ENCODE measurements at places on chromosomes 16 and 17. TPM values are rescaled to one million over a fixed set of nuclear protein-coding genes. Genes with fewer than 3 reads are reported as not detected.

GRCh38 chr17:73654241-73654640, 10.0 kb upstream of the SDK2 start:
- H3K27ac ChIP-seq, result no peak overlapping the region
- DNase-seq, result no peak

DNA sequence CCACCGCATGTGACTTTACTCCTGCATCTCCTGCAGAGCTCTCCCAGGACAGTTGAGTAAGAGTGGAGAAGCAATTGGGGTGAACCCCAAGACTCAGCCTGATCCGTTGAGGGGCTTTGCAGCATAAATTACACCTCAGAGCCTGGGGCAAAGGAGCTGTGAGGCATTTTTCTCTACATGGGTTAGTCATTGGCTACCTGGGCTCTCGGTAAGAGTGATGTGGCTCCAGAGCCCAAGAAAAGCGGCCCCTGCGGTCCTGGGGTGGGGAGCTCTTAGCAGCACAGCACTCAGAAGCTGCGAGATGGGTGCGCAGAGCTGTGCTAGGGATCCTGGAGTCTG, 40.4 kb upstream of the C16orf78 start:
- no peak overlapping the region for H3K4me3 ChIP-seq
- no peaks in the 10 kb centered on the region for H3K36me3 ChIP-seq
- DNase-seq, result no peak
- no peaks in the 10 kb centered on the region for H3K27me3 ChIP-seq

DNA sequence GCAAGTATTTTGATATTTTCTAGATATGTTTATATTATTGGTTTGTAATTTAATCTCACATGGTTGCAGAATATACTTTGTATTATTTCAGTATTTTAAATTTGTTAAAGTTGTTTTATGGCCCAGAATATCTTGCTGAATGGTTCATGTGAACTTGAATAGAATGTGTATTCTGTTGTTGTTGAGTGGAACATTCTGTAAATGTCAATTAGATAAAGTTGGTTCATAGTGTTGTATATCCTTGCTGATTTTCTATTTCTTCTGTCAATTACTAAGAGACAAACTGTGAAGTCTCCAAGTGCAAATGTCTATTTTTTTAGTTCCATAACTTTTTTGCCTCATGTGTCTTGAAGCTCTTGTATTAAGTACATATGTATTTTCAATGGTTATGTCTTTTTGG, 411.7 kb downstream of the NPIPA7 start:
- DNase-seq, result no peak
- H3K27me3 ChIP-seq, result peaks cover 7% of the 10 kb centered on the region
- no peak overlapping the region for H3K4me3 ChIP-seq

DNA sequence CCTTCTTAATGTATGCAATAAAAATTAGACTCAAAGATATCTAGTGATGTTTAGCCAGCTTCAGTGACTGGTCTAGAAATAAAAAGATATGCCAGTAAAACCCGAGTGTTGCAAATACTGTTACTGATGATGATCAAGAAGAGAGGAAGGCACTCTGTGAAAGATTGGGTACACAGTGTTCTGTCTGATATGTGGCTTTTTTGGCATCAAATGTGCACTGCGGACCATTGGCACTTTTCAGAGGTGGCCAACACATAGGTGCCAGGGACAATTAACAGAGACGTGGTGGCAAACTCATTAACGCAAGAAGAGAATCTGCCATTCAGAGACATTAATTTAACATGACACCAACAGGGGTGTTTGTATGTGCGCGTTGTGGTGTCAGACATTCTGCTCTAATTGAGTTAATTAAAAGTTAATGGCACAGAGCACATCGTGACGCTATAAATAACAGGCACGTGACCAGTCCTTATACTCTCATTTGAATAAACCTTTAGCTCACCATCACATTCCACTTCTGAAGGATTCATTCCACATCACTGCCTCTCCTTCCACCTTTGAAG, 549.3 kb upstream of the HSBP1 start:
- no peak overlapping the region for H3K27ac ChIP-seq
- H3K4me1 ChIP-seq, result no peaks in the 10 kb centered on the region
- no peaks in the 10 kb centered on the region for H3K36me3 ChIP-seq
- DNase-seq, result no peak
- no peaks in the 10 kb centered on the region for H3K27me3 ChIP-seq
- no peak overlapping the region for H3K4me3 ChIP-seq

GRCh38 chr16:50151756-50152155, 1.4 kb upstream of the TENT4B start:
- H3K27ac ChIP-seq, result peak overlapping the region; percentile 91
- no peak for DNase-seq
- no peaks in the 10 kb centered on the region for H3K27me3 ChIP-seq

DNA sequence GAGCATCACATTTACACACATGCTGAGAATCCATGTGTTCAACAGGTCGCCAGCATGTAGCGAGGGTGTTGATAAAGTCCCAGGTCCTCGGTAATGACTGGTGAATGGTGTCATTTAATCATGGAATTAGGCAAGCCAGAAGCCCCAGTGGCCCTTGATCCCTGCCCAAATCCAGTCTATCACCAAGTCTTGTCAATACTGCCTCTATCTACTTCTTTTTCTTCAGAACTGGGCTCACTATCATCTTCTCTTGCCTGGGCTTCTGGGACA, 31.3 kb upstream of the MED13 start:
- DNase-seq, result no peak
- H3K4me3 ChIP-seq, result no peak overlapping the region
- no peak overlapping the region for H3K27ac ChIP-seq
- peaks cover 40% of the 10 kb centered on the region for H3K4me1 ChIP-seq
- no peaks in the 10 kb centered on the region for H3K27me3 ChIP-seq

- H3K4me1 ChIP-seq, result no peaks in the 10 kb centered on the region
- no peaks in the 10 kb centered on the region for H3K27me3 ChIP-seq
- no peaks in the 10 kb centered on the region for H3K36me3 ChIP-seq
- no peak for DNase-seq
- H3K27ac ChIP-seq, result no peak overlapping the region
- H3K4me3 ChIP-seq, result no peak overlapping the region
Measured at GRCh38 chr16:52603015-52603414, 56.1 kb upstream of the TOX3 start.

- no peak for DNase-seq
- no peak within 1 kb of the TSS for H3K4me3 ChIP-seq
Measured at GRCh38 chr16:86566601-86566965, at the start of gene FOXC2. Gene FOXC2 (plus strand): TSS chr16:86566829. CDS start chr16:86567336, 507 bp downstream.

DNA sequence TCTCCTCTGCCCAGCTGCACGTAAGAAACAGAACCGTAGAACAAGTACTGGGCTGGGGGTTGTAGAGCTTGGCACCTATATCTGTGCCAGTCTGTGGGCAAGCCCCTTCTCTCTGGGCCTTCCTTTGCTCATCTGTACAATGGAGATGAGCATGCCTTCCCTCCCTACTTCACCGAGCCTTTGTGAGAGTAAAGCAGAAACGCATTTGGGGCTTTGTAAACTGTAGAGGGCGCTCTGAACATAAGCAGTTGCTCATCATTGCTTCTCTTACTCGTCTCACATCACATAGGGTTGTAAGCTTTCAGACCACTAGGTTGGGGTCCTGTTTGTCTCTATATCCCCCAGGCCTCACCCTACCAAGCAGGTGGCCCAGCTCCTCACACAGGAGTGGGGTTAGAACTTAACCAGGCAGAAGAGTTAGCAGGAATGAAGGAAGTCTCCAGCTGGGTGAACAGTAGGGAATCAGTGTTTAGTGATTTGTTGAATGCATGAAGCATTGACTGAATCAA, 15.1 kb downstream of the SAMD14 start:
- no peak overlapping the region for H3K4me3 ChIP-seq
- no peaks in the 10 kb centered on the region for H3K36me3 ChIP-seq
- peak; percentile 68 for DNase-seq
- peaks cover 43% of the 10 kb centered on the region for H3K27me3 ChIP-seq
- no peak overlapping the region for H3K27ac ChIP-seq

DNA sequence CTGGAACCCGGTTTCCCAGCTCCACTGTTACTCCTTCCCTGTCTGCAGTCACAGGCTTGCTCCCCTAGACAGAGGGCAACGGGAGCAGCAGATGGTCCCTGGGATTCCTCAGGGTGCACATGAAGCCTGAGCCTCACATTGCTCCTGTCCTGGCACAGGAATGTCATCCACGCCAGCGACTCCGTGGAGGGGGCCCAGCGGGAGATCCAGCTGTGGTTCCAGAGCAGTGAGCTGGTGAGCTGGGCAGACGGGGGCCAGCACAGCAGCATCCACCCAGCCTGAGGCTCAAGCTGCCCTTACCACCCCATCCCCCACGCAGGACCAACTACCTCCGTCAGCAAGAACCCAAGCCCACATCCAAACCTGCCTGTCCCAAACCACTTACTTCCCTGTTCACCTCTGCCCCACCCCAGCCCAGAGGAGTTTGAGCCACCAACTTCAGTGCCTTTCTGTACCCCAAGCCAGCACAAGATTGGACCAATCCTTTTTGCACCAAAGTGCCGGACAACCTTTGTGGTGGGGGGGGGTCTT, 1.6 kb upstream of the DECR2 start:
- H3K27me3 ChIP-seq, result peaks cover 17% of the 10 kb centered on the region
- no peak for DNase-seq
- peaks cover 14% of the 10 kb centered on the region for H3K4me1 ChIP-seq
- no peaks in the 10 kb centered on the region for H3K36me3 ChIP-seq
- peak overlapping the region; percentile 81 for H3K4me3 ChIP-seq

GRCh38 chr16:15652293-15653001, 2.4 kb downstream of the NDE1 start:
- H3K4me1 ChIP-seq, result peaks cover 44% of the 10 kb centered on the region
- no peaks in the 10 kb centered on the region for H3K27me3 ChIP-seq
- DNase-seq, result no peak
- H3K36me3 ChIP-seq, result peaks cover 37% of the 10 kb centered on the region
- H3K4me3 ChIP-seq, result peak overlapping the region; percentile 99

GRCh38 chr17:21228111-21228510, 14.2 kb upstream of the TMEM11 start:
- H3K36me3 ChIP-seq, result peaks cover 8% of the 10 kb centered on the region
- no peak overlapping the region for H3K27ac ChIP-seq
- DNase-seq, result no peak
- H3K27me3 ChIP-seq, result no peaks in the 10 kb centered on the region
- H3K4me3 ChIP-seq, result no peak overlapping the region

DNA sequence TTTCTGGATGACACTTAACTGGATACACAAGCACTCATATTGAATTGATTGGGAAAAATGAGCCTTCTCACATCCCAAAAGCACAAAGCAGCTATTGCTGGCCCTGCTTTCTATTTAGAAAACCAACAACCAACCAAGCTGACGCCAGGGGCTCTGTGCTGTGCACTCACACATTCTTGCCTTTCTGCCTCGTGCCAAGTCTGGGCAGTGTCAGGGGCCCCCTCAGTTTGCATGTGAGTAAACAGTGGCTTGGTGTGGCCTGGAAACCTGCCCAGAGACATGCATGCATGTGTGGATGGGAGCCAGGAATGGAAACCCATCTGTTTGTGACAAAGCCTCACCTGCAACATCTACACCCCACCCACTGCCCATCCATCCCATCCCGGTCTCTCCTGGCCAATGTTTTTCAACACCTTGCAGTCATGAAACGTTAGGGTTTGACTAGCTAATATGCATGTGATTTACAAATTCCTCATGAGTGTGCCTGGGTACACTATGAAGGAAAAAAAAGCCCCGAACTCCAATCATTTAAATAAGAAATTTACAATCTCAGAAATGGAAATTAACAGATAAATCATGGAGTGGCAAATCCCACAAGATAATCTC, 20.4 kb downstream of the MIEF2 start:
- DNase-seq, result no peak
- no peak overlapping the region for H3K4me3 ChIP-seq
- no peak overlapping the region for H3K27ac ChIP-seq
- H3K4me1 ChIP-seq, result no peaks in the 10 kb centered on the region

DNA sequence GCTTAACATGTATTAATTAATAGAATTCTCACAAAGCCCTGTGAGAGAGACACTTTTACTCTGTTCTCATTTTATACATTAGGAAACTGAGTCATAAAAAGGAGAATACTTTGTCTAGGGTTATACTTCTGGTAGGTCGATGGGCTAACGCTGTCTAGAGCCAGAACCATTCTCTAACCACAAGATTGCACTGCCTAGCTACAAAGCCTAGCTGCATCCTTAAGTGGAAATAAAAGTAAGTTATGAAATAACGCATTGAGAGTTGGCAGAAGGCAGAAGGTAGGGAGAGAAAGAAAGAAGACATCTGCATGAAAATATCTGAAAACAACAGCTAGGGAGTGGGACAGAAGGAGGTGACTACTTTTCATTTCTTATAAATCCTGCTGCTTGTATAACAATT, 33.2 kb downstream of the IRX6 start:
- H3K27me3 ChIP-seq, result peaks cover 2% of the 10 kb centered on the region
- H3K4me3 ChIP-seq, result no peak overlapping the region
- no peak overlapping the region for H3K27ac ChIP-seq
- H3K4me1 ChIP-seq, result no peaks in the 10 kb centered on the region

DNA sequence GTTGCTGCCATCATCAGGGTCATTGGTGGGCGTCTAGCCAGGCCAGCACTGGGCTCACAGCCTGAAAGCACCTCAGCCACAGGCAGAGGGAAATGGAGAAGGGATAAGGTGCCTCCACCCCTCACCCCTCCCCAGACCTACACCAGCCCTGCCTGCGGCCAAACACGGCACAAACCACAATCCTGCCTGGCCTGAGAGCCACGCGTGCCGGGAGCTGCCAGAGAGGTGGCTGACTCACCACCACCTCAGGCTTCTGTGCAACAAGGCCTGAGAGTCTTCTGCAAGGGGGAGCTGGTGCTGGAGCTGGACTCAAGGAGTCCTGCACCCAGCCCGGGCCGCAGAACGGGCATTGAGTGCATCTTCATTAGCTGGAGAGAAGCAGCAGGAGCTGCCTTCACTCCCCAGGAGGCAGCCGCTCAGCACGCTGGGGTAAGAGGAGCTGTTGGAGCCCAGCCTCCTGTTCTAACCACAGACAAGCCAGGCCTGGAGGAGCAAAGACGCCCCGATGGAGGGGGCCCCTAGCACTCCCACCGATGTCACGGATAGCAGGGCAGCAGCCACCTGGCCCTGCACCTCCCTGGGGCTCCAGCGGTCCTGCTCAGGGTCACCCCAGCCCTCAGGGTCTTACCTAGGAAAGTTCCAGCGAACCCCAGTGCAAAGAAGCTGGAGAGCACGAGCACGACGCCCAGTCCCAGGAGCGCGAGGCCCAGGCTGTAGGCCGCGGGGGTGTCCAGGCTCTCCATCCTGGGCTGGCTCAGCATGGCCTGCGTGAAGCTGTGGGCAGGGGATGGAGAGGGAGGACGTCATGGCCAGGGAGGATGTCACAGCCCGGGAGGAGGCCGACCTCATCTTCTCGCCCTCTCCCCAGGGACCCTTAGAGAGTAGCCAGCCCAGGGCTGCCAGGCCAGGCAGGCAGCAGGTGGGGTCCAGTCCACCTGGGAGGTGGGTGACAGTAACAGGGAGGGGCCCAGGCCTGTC, 16.0 kb upstream of the RASD1 start:
- no peak for DNase-seq
- peaks cover 14% of the 10 kb centered on the region for H3K4me1 ChIP-seq
- no peak overlapping the region for H3K27ac ChIP-seq
- H3K4me3 ChIP-seq, result no peak overlapping the region

Gene SEZ6
- total RNA-seq, result not detected

Gene KCNH4
- 0.56 TPM for total RNA-seq

Gene LYRM1
- total RNA-seq, result 38.6 TPM

Gene OR1A1
- not detected for total RNA-seq

Gene CCDC200
- not detected for total RNA-seq

Gene KRT14
- not detected for total RNA-seq

Gene SMIM36
- total RNA-seq, result not detected

Gene CEP112
- total RNA-seq, result 5.0 TPM

Measured in activated CD8-positive, alpha-beta memory T cell treated with anti-CD3 and anti-CD28 coated beads, Interleukin-2, amount 10 ng/mL, durations not matched to agents 7 days and 5 days (primary cell).